A549 treated with CORT108297 at 1 μM for 4 hours (cell line): ENCODE measurements at places on chromosomes 1 and 21. TPM values are rescaled to one million over a fixed set of nuclear protein-coding genes. Genes with fewer than 3 reads are reported as not detected.

The IVL gene
- 0.03 to 0.06 TPM in 2 of 5 replicates, not detected in the others for total RNA-seq

The ISG20L2 gene
- 39.8 to 52.9 TPM (median 44.0 TPM) in 5 replicates for total RNA-seq

The ELAPOR1 gene
- total RNA-seq = 0.39 to 0.91 TPM (median 0.64 TPM) in 5 replicates

The HHAT gene
- 1.5 to 2.1 TPM (median 1.8 TPM) in 5 replicates for total RNA-seq

The CFAP141 gene
- total RNA-seq = 0.29 TPM in 1 of 5 replicates, not detected in the others

The TFF3 gene
- total RNA-seq = not detected in 5 replicates

The HSPG2 gene
- total RNA-seq = 51.5 to 69.4 TPM (median 62.1 TPM) in 5 replicates

The PLA2G2D gene
- 0.13 TPM in 1 of 5 replicates, not detected in the others for total RNA-seq

The PEX14 gene
- 13.3 to 16.6 TPM (median 15.7 TPM) in 5 replicates for total RNA-seq
